ENCODE measurements at places on chromosomes 2 and 18.

GRCh38 chr2:156331572-156332283, 793 bp downstream of the NR4A2 start:
- peak; percentile 76 for DNase-seq

DNA sequence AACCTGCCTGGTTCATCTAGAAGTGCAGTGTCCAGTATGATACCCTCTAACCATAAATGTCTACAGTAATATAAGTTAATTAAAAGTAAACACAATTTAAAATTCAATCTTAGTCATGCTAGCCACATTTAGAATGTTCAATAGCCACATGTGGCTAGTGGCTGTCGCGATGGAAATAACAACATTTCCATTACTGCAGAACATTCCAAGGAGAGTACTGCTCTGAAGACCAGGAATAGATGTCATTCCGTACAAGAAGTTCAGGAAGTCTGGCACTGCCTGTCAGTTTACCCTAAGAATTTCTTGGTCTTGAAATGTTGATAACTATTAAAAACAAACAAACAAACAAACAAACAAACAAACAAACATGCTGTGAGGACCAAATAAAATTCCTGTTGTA, 17.2 kb downstream of the LANCL1 start:
- DNase-seq = no peak

DNA sequence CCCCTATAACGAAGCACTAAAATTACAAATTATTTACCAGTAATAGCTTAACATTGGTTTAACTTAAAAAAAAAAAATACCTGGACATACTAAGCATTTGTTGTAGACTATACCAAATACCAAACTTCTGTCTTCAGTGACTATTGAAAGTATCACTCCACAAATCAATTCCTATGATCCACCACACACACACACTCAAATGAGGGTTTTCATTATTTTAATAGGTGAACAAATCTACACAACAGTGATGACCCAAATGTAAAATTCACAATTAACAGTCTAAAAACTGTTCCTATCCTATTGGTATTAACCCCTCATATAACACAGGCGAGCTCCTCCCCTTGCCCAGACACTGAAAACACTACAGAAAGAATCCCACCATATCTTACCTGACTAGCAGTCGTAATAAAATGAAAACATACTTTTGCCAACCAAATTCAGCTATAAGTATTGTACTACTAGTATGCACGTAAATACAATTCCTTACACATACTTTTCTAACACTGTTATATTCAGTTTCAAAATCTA, 2.5 kb downstream of the SP3 start:
- DNase-seq = no peak

GRCh38 chr2:158004126-158004764, 97.4 kb upstream of the UPP2 start:
- DNase-seq = no peak

DNA sequence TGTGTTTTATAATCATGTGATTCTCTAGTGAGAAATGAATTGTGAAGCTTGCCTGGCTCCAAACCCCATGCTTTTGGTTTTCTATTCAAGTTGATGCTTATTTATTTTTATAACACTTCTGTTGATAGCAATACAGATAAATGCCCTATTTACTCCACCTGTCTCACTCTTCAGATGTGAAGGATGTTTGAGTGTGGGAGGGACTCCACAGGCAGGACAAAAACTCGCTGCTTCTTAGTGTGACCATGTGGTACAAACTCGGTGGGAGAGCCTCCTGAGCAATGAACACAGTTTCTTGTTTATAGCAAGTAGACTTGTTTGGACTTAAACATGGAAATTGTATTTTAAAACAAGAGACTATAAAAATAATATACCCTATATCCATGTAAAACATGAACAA, 219.7 kb downstream of the GULP1 start:
- DNase-seq = no peak

DNA sequence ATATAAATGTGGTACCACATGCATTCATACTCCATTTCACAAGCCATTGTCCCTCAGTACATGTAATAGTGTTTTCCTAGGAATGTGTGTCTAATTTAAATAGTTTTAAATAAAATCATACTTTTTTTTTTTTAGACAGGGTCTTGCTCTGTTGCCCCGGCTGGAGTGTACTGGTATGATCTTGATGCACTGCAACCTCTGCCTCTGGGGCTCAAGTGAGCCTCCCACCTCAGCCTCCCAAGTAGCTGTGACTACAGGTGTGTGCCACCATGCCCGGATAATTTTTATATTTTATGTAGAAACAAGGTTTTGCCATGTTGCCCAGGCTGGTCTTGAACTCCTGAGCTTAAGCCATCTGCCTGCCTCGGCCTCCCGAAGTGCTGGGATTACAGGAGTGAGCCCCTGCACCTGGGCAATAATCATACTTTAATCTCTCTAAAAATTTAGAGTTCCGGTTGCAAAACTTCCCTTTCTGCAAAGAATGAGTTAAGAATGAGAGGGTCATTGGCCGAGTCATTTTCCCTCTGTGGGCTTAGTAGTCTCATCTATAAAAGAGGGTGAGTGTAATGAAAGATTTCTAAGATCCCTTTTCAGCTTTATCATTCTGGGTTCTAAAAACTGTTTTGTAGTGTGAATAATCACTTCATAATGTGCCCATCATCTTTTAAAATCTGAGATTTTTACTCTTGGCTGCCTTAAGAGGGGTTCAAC, 116.0 kb upstream of the PELI1 start:
- no peak for DNase-seq

DNA sequence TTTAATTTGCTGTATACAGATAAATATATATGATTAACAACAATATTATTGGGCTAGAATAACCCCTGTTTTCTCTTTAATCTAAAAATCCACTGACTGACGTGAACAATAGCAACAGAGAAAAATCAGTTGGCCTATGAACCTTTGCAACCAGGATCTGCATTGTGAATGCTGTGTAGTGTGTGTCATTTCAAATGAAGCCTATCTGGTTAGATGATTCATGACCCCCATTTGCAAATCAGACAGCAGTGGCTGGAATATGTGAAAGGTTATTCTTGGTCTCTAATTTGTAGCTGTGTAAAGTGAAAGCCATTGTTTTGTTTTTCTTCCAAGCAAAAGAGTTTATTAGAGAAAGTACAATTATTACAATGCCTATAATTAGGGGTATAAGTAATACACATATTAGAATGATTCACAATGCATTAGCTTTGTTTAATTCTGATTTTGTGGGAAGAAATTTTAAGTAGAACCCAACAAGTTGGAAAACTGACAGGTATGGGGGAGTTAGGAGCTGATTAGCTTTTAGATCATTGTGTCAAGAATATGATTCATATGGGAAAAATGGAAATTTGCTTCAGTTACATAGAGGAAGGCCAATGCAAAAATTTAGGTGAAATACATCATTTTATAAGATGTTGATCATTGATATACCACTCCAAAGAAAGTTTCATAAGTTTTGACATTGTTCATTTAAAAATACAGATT, 1362.2 kb upstream of the TMEFF2 start:
- no peak for DNase-seq

DNA sequence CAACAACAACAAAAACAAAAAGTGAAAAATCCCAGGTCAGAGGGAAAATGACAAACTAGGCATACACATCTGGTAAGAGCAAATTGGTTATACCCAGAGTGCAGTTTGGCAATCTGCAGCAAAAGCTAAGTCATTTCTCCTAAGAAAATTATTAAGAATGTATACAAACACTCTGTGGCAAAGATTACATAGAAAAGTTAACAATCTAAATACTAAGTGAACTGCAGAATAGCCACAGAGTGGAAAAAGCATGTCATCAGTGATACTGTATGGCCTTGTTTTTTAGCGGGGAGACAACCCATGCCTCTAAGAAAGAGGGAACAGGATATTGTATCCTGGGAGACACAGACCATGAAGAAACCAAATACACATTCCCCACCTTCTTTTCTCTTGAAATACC, 136.0 kb upstream of the ITGB6 start:
- no peak for DNase-seq

DNA sequence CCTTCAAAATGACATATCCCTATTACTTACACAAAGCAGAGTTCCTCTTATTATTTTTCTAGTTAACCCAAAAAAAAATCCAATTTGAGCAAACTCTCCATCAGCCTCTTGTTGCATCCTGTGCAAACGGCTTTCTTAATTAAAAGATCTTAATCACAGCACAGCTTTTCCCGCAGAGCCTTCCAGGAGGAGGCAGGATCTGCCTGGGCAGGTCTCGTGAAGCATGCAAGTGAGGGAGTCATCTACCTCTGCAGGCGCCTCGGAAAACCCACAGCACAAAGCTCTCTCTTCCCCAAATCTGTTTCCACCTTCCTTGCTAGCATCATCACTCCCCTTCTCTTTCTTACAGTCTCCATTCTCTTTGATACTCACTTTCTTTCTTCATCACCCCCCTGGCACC, 100.4 kb downstream of the EN1 start:
- DNase-seq = no peak

DNA sequence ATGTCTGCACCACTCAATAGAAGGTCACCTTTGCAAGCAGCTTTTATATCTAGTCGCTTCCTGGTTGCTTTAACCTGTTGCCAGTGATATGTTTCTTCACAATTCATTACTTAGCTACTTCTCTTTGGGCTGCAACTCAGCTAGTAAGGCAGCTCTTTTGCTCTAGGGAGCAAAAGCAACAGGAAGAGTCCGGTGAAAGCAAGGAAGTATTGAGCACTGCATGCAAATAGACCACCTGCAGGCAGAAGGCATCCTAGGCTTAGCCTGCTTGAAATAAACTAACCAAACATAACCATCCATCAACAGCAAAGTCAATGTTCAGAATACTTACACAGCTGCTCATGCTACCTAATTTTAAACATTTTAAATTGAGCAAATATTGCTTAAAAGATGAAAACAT, 529.2 kb upstream of the LINC00305 start:
- DNase-seq = no peak

GRCh38 chr2:99861376-99861760, 281.0 kb downstream of the AFF3 start:
- DNase-seq = no peak

DNA sequence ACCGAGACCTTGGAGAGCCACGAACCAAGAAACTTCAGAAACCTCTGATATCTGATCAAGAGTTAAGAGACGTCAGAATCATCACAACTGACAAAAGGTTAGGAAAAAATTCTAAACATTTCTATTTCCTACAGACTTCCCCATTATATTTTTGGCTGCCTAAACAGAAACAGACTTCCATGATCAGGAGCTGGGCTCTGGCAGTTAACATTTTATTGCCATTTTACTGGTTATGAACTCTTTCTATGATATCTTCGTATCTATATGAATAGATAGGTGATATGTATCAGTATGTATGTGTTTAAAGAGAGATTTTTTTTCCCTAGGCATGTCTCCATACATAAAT, 31.1 kb upstream of the PPP1R1C start:
- no peak for DNase-seq

DNA sequence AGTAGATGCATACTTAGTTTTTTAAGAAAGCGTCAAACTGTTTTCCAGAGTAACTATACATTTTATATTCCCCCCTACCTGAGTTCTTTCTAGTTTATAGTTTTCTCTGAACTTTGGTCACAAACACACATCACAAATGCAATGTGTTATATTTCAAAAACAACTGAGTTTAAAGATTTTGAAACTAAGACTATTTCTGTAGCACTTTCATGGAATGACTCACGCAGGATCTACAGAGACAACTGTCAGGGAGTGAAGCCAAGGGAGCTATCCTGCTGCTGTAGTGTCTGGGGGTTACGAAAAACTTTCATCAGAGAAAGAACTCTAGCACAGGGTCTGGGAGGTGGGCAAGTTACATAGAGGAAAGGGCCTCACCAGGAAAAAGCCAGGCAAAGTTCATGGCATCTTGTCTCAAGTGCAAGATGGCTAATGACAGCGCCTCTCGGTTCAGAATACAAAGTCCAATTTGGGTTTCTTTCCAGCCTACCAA, 66.8 kb downstream of the UXS1 start:
- no peak for DNase-seq

DNA sequence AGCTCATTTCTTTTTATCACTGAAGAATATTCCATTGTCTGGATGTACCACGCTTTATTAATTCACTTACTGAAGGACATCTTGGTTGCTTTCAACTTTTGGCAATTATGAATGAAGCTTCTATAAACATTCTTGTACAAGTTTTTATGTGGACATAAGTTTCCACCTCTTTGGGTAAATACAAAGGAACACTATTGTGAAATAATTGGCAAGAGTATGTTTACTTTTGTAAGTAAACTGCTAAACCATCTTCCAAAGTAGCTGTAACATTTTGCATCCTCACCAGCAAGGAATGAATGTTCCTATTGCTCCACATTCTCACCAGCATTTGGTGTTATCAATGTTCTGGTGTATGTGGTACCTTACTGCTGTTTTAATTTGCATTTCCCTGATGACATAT, 15.8 kb upstream of the VWC2L start:
- no peak for DNase-seq

DNA sequence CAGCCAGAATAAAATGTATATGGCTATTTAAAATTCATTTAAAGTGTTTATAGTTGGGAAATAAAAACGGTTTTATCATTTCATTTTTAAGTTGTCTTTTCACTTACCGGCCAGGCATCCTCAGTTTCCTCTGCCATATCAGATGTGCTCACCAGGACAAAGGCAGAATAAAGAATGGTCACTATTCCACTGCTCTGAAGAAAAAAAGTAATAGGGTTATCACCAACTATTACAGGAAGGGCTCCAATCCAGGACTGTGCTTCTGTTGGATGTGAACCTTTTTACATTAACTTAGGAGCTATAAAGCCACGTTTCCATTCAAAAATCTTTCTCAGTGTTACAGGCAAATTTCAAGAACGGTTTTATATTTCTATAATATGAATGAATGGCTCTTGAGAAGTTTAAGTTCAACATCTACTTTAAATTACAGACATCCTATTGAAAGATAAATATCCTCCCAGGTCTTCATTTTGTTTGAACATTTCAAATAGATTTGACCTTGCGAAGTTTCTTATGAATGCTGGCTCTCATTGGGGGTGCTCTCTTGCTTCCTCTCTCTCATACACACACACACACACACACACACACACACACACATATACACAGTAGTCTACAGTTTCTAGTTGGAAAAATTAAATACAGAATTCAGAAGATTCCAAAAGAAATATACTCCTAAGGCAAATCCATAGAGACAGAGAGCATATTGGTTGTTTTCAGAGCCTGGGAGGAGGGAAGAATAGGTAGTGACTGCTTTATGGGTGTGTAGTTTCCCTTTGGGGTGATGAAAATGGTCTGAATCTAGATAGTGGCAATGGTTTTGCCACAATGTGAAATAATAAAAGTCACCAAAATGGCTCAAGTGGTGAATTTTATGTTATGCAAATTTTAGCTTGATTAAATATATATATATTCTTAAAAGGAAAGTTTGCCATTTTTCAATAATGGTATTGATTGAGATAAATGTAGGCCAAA, 2.9 kb upstream of the SLC40A1 start:
- DNase-seq = no peak

Measured in right forelimb (tissue), 1 donor.